Stimulated activated CD4-positive, alpha-beta T cell treated with anti-CD3 and anti-CD28 coated beads, Interleukin-12 subunit alpha, Interleukin-12 subunit beta, amount 100 ng/mL, for 4 hours (primary cell): ENCODE measurements at places on chromosomes 6 and 20.
A peak's percentile ranks its signal among the peaks of the same experiment; 100 is the strongest.

DNA sequence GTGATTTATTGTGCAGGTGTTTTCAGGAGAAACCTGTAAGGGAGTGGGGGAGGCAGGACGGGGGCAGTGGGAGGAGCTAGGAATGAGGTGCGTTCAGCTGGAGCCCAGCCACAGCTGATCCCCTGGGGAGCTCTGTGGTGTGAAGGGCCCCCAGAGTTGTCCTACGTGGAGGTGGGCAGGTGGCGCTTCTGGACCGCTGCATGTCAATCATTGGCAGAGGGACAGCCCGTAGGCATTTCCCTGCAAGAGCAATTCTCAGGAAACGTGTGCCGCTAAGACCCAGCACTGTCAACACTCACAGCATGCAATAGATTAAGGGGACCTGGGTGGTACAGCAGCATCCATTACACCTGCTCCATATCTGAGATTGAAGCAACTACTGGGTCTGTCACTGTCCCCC lies 88.0 kb downstream of the PRND start:
- no peak for DNase-seq

DNA sequence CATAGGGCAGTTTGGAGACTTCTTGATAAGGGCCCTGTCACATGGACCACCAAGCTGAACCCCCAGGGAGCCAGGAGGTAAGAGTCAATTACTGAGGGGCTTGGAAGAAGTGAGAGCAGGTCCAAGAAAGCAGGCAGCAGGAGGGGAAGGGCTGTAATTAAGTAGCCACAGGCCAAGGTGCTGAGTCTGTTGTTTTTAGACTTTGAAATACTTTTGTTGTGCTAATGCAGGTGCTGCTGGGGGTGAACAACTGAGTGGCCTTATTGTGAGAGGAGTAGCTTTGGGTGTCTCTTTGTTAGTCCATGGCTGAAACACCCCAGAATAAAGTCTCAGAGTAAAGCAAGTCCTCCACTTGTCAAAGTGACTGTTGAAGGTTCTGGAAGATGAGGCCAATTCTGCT lies 267.0 kb upstream of the SUPT3H start:
- DNase-seq: no peak

DNA sequence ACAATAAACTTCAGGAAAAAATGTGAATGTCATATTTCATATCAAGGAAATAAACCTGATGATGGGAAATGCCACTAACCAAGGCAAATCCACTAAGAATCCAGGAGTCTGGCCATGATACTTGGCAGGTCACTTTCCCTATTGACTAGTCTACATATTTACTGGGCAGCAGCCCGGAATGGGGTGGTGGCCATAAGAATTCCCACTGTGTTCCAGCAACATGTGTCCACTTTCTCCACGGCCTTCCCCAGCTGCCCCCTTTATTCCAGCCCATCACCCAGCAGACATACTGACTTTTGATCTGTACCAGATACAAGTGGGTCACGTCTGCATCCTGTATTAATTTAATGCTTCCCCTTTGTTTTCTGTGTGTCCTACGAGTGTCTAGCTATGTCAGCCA lies 234.5 kb upstream of the PRDM1 start:
- no peak for DNase-seq

- peak; percentile 35 for DNase-seq
These were observed 1.2 kb downstream of the PM20D2 start for GRCh38 chr6:89146718-89147700.

DNA sequence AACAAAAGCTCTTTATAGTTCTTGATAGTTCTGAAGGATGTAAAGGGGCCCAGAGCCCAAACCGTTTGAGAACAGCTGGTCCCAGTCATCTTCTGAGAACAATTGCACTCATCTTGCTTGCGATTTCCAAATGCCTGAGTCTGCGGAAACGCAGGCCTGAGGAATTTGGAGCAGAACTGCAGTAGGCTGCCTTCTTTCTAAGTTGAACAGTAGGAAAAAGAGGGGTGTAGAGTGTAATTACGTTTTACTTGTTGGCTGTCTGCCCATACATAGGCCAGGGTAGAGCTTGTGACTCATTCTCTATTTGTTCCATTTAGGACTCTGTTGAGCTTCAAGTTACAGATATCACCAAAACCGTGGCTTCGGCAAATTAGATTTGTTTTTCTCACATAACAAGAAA lies 42.0 kb upstream of the KIF16B start:
- DNase-seq: no peak

DNA sequence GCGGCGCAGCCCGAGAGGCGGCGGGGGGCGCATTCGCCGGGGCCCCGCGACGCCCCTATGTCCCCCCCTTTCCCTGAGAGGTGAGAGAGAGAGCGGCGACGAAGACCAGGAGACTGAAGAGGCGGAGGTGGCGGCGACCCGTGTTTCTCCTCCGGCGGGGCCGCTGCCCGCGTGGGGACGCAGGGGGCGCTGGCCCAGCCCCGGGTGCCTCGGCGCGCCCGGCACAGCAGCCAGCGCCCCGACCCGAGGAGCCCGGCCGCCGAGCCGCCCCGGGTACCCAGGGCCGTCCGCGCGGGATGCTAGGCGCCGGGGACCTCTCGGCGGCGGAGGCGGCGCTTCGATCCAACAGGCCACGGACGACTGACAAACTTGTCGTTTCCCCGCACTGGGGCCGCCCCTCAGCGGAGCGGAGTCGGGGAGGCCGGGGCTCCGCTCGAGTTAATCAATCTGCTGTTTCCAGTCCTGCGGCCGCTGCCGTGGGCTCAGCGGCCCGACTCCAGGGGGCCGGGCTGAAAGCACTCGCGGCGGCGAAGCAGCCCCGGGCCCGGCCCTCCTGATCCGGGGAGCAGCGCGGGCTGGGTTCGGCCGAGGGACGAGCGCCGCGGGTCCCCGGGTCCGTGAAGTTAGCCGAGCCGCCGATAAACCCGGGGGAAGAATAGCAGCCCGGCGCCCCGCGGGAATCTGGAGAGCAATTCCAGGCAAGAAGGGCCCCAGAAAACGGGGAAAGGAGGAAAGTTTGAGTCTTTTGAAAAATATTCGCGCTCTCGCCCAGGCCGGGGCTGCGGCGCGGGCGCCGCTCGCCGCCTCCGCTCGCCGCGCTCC lies 631 bp downstream of the MDGA1 start:
- peak; percentile 37 for DNase-seq

DNA sequence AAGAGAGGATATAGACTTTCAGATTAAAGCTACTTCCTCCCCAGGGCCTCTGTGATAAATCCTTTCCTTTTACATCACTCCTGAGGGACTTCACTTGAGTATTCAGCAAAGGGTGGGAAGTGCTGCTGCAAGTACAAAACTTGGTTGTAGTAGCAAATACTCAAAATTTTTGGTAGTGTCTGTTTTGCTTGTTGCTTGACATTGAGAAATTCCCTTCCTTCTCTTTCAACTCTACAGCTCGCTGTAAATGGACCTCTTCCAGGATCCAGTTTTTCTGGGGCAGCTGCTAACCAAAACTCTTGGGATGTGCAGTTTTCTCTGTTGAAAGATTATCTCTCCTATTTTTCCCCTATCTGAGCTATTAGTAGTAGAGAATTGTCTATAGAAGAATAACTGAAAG lies 472.0 kb downstream of the CD109 start:
- no peak for DNase-seq

- DNase-seq: no peak
These were observed 591.4 kb downstream of the RNF144B start for GRCh38 chr6:18978337-18979128.

GRCh38 chr6:165679326-165679725 lies 16.3 kb upstream of the PDE10A start:
- no peak for DNase-seq

DNA sequence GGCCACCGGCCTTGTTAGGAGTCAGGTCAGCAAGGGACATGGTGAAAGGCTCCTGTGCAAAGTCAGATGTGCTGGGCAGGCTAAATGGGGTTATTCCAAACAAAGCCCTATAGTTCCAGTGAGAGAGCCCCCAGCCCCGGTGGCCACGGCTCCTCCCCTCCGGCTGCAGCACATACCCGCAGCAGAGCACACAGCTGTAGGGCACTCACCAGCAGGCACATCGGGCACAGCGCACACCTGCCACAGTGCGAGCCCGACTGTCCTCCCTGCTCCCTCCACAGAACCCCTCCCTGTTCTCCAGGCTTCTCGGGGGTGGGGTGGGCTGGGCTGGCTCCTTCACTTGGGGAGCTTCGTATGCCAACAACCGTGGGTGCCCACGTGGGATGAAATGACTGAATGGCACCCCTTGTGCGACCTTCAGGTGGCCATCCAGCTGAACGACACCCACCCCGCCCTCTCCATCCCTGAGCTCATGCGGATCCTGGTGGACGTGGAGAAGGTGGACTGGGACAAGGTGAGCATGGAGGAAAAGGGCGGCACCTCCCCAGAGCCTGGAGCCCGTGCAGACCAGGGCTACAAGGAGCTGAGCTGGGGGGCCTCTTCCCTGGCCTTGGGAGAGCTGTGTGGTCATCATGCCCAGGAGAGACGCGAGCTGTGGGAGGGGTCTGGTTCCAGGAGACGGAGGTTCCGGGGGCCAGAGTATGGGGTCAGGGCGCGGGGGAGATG lies 30.9 kb downstream of the PYGB start:
- DNase-seq: no peak

GRCh38 chr6:48229841-48230240 lies 118.8 kb upstream of the PTCHD4 start:
- no peak for DNase-seq

DNA sequence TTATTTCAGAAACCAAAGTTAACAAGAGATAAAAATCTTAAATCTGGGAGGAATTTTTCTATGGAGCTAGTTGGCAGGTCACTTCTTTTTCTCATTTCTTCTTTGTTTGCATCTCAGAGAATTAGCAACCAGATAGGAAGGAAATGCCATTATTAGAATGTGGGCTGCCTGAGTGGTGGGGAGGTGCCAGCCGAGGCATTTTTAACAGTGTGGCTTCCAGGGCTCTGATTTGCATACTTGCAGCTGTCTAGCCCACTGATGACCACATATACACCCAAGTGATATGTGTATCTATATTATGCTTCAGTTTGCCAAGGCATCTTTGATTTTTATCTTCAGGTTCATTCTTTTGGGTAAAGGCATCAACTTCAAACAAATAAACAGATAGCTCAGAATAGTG lies 206.7 kb downstream of the CLIC5 start:
- no peak for DNase-seq

DNA sequence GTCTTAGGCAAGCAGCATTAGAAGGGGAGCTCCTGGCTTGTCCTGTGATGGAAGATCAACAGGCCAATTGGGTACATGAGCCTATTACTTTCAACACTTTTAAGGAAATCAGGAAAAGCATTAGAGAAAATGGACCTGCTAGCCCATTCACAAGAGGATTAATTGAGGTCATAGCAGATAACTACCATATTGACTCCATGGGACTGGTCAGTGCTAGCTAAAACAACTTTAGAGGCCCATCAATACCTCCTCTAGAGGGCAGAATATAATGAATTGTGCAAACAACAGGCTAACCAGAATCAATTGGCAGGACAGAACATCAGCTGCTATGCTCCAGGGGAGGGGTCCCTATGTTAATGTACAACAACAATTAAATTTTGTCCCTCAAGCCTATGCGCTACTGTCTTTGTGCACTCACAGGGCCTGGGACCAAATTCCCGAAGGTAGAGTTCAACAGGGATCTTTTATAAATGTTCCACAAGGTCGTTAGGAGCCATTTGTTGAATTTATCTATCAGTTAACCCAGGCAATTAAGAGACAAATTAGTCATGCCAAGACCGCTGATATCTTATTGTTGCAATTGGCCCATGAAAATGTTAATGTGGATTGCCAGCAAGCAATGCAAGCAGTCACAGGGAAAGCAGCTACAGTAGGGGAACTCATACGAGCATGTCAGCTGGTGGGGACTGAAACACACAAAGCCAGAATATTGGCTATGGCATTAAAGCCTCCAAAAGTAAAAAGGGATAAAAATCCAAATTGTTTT lies 106.6 kb upstream of the BTN3A2 start:
- no peak for DNase-seq

GRCh38 chr20:11844691-11845090 lies 73.0 kb upstream of the BTBD3 start:
- no peak for DNase-seq

- no peak for DNase-seq
These were observed 58.4 kb downstream of the ANKEF1 start for GRCh38 chr20:10093087-10093591.

DNA sequence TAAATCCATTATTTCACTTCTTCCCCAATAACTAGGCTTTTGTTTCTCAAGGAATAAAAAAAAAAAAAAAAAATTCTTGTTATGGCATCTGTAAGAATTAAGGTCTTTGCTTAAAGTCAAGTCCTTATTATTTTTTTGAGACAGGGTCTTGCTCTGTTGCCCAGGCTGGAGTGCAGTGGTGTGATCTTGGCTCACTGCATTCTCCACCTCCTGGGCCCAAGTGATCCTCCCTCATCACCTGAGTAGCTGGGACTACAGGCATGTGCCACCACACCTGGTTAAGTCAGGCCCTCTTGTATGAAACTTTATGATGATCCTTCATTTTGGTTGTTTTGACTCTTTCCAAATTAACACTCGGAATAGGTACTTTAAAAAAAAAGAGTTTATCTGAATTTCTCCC lies 17.3 kb downstream of the DSTN start:
- DNase-seq: no peak

DNA sequence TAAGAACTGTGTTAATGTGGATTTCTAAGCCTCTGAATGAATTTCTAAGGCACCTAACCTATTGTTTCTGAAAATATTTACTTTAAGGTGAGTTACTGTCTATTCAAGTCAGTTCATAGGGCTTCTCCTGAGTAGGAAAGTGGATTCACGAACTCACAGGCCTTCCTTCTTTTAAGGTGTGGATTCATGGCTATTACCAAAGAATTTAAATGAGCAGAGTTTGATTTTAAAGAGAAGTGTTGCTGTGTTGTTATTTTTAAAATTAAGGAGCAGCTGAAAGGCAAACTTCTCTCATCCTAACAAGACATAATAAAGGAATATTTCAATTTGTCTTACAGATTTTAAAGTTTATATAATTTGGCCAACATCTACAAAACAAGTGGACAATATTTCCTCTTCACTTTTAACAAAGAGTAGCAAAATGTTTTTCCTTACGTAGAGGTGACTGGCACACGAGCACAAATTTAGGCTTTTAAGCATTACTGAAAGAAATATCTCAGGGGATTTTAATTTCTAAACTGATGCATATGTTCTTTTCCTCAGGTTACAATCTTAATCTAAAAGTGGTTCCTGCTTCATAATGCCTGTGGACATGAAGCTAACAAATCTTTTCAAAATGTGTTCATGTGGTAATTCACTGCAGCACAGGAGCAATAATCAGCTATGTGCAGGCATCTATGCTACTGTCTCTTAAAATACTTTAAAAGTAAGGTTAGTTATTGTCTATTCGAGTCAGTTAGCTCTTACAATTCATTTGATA lies 602 bp upstream of the TSPYL4 start:
- DNase-seq: no peak

GRCh38 chr20:48635791-48636267 lies 192.0 kb downstream of the PREX1 start:
- DNase-seq: peak; percentile 61
